Activated CD4-positive, alpha-beta T cell treated with anti-CD3 and anti-CD28 coated beads, Interleukin-2, amount 10 ng/mL, durations not matched to agents 24 days and 14 days (primary cell): ENCODE measurements at places on chromosomes 3 and 15. TPM values are rescaled to one million over a fixed set of nuclear protein-coding genes. Genes with fewer than 3 reads are reported as not detected.

DNA sequence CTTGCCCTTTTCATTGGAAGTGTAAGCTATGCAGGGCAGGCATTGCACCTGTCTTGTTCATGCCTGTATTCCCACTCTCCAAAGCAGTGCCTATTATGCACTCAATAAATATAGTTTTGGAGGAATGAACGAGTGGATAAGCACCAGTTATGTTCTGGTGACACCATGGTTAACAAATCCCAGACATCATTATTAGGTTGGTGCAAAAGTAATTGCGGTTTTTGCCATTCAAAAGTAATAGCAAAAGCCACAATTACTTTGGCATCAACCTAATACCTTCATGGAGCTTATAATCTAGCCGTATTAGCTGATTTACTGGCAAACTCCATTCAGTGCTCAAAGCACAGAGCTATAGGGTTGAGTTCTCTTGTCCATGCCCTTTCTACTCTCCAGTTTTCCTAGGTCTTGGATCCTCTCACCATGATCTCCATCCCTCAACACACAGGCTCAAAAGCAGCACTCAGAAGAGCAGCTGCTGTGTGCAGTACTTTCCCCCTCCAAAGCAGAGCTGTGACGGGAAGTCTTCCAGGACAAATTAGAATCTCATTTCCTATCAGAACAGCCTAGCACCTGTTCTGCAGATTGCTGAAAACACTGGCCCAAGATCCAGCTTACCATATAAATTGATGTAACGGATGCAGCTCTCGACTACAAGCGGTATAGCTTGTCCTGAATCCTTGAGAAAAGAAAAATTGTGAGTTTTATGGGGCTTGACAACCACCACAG lies 63.2 kb upstream of the RAD18 start:
- H3K36me3 ChIP-seq: no peaks in the 10 kb centered on the region
- no peak for DNase-seq
- H3K4me3 ChIP-seq: no peak overlapping the region
- H3K4me1 ChIP-seq: no peaks in the 10 kb centered on the region
- no peak overlapping the region for H3K27ac ChIP-seq
- H3K27me3 ChIP-seq: no peaks in the 10 kb centered on the region

DNA sequence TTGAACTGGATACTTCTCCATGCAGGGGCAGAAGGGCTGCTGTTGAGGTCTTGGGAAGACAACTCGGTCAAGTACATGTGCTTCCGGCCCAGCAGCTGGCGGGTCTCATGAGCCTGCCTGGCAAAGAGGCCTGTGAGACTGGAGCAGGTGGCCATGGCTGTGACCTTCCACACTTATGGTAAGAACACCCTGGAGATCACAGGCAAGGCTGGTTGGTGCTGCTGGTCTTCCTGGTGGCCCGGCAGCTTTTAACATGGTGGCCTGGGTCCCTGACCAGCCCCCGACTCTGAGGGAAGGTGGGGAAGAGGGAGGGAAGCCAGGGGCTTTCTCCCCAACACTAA lies 15.4 kb downstream of the CHRD start:
- H3K27me3 ChIP-seq: peaks cover 15% of the 10 kb centered on the region
- no peaks in the 10 kb centered on the region for H3K36me3 ChIP-seq
- H3K4me1 ChIP-seq: no peaks in the 10 kb centered on the region
- DNase-seq: no peak
- H3K4me3 ChIP-seq: no peak overlapping the region
- H3K27ac ChIP-seq: no peak overlapping the region

DNA sequence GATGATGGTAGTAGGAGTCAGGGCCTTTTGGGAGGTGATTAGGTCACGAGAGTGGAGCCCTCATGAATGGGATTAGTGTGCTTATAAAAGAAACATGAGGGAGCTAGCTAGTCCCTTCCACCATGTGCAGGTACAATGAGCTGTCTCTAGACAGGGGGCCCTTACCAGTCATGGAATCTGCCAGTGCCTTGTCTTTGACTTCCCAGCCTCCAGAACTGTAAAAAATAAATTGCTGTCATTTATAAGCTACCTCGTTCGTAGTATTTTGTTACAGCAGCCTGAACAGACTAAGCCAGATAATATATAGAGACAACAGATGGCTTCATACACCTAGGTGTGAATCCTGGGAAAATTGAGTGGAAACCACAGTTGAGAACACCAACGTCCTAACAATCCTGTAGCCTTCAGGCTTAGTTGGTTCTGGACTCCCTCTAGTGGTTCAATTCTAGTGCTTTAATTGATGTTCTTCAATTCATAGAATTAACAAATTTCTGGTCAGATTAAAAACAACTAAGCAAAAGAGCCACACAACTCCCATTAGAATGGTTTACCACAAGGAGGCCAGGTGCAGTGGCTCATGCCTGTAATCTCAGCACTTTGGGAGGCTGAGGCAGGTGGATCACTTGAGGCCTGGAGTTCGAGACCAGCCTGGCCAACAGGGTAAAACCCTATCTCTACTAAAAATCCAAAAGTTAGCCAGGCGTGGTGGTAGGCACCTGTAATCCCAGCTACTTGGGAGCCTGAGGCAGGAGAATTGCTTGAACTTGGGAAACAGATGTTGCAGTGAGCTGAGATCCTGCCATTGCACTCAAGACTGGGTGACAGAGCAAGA lies 21.3 kb upstream of the GATM start:
- H3K36me3 ChIP-seq: peaks cover 6% of the 10 kb centered on the region
- H3K4me3 ChIP-seq: no peak overlapping the region
- peaks cover 26% of the 10 kb centered on the region for H3K27me3 ChIP-seq
- no peak overlapping the region for H3K27ac ChIP-seq

The GPR27 gene
- 1.0 and 1.4 TPM in 2 replicates for total RNA-seq
